Vein endothelial cell (primary cell): ENCODE measurements at places on chromosomes 1 and 21. TPM values are rescaled to one million over a fixed set of nuclear protein-coding genes. Genes with fewer than 3 reads are reported as not detected.

The CD244 gene
- not detected in 2 replicates for total RNA-seq

The SPRR4 gene
- not detected in 2 replicates for total RNA-seq

The SPRR1B gene
- total RNA-seq, result not detected in 2 replicates

The NDUFS2 gene
- total RNA-seq, result 98.6 and 115 TPM in 2 replicates

The RCSD1 gene
- total RNA-seq, result 0.65 and 0.96 TPM in 2 replicates

The FMO2 gene
- under 0.01 TPM in 1 of 2 replicates, not detected in the other for total RNA-seq

The SMCP gene
- total RNA-seq, result not detected in 2 replicates

The LRRC39 gene
- 0.29 and 0.65 TPM in 2 replicates for total RNA-seq

The CYP2J2 gene
- total RNA-seq, result under 0.01 and 0.19 TPM in 2 replicates

The SLAMF7 gene
- not detected in 2 replicates for total RNA-seq

The SLC30A2 gene
- not detected in 2 replicates for total RNA-seq

The NBPF4 gene
- not detected in 2 replicates for total RNA-seq

The FAM3B gene
- total RNA-seq, result not detected in 2 replicates

The OVAAL gene
- not detected in 2 replicates for total RNA-seq

The RNPC3 gene
- 15.4 and 16.0 TPM in 2 replicates for total RNA-seq

The RBM34 gene
- total RNA-seq, result 47.7 and 51.6 TPM in 2 replicates

The OLFML2B gene
- under 0.01 and 0.38 TPM in 2 replicates for total RNA-seq

The EIF4G3 gene
- 52.3 and 58.6 TPM in 2 replicates for total RNA-seq

The SERTAD4 gene
- total RNA-seq, result 3.2 and 3.3 TPM in 2 replicates

The ETV3L gene
- not detected in 2 replicates for total RNA-seq

The ERG gene
- total RNA-seq, result 153 and 170 TPM in 2 replicates

The CNR2 gene
- not detected in 2 replicates for total RNA-seq

The SEMA6C gene
- total RNA-seq, result 15.6 and 17.6 TPM in 2 replicates

The SV2A gene
- total RNA-seq, result 0.67 and 3.3 TPM in 2 replicates

The ARHGEF2 gene
- total RNA-seq, result 100 and 106 TPM in 2 replicates

The CXADR gene
- total RNA-seq, result 15.2 and 22.5 TPM in 2 replicates

The SPRR2A gene
- total RNA-seq, result not detected in 2 replicates

The GUCA2B gene
- total RNA-seq, result not detected in 2 replicates

The XCL1 gene
- total RNA-seq, result not detected in 2 replicates

The KIAA0040 gene
- total RNA-seq, result 17.6 and 53.5 TPM in 2 replicates

The KPRP gene
- not detected in 2 replicates for total RNA-seq

The C1orf226 gene
- total RNA-seq, result 1.3 and 2.3 TPM in 2 replicates

The KCNJ10 gene
- not detected in 2 replicates for total RNA-seq

The LMOD1 gene
- total RNA-seq, result under 0.01 and 0.10 TPM in 2 replicates

The CFAP74 gene
- total RNA-seq, result not detected in 2 replicates

The CD52 gene
- not detected in 2 replicates for total RNA-seq

The IFFO2 gene
- 23.8 and 35.3 TPM in 2 replicates for total RNA-seq

The LCK gene
- not detected in 2 replicates for total RNA-seq

The FAM78B gene
- total RNA-seq, result 0.57 TPM in 1 of 2 replicates, not detected in the other

The IL20 gene
- not detected in 2 replicates for total RNA-seq

The FMN2 gene
- under 0.01 and 0.19 TPM in 2 replicates for total RNA-seq

The DIP2A gene
- 56.7 and 59.1 TPM in 2 replicates for total RNA-seq

The CACYBP gene
- total RNA-seq, result 113 and 270 TPM in 2 replicates

The MAP10 gene
- 2.0 and 2.5 TPM in 2 replicates for total RNA-seq

The TRAF3IP3 gene
- not detected in 2 replicates for total RNA-seq

The C1orf198 gene
- 37.2 and 39.6 TPM in 2 replicates for total RNA-seq

The KCND3 gene
- under 0.01 TPM in 2 replicates for total RNA-seq

The SOX13 gene
- total RNA-seq, result 24.6 and 39.5 TPM in 2 replicates

The USH2A gene
- total RNA-seq, result not detected in 2 replicates

The DPT gene
- total RNA-seq, result not detected in 2 replicates

The TLCD4 gene
- under 0.01 and 0.19 TPM in 2 replicates for total RNA-seq

The LRRC7 gene
- 0.48 and 0.65 TPM in 2 replicates for total RNA-seq
